ENCODE measurements at places on chromosomes 6 and 20. TPM values are rescaled to one million over a fixed set of nuclear protein-coding genes. Genes with fewer than 3 reads are reported as not detected.

GRCh38 chr6:109082188-109082577, 12.5 kb downstream of the SESN1 start:
- no peak for DNase-seq

DNA sequence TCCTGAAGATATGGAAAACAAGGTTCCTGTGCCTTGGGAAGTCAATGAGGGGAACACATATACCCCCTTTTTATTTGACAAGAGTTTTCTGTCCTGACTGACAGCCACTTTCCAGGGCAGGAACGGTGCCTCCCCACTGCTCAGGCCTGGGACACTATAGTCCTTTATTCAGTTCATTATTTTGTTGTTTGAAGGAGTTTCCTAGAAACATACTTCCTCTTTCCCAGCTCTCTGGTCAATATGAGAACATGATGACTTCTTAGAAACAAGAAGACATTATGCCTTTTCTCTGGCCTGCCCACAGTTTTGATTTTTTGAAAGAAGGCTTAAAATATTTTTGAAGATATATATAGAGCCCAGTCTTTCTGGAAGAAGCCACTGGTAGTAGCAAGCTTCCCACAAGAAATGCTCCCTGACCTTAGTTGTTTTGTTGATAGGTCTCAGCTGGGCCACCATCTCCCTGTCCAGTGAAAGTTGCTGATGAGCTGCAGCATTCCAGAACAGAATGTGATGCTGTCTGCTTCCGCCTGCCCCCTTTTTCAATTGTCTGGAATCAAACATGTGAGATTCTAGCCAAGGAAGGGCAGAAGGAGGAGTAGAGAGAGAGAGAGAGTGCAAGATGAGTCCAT, 350.0 kb upstream of the PRND start:
- DNase-seq: no peak

The PPP1R16B gene
- total RNA-seq: 89.9 TPM

The LHFPL5 gene
- total RNA-seq: not detected

The ARFGEF3 gene
- total RNA-seq: 0.08 TPM
